ENCODE measurements at places on chromosomes 11 and 22.

- no peak for DNase-seq
Measured at GRCh38 chr11:23288003-23288783, 427.9 kb upstream of the CCDC179 start.

DNA sequence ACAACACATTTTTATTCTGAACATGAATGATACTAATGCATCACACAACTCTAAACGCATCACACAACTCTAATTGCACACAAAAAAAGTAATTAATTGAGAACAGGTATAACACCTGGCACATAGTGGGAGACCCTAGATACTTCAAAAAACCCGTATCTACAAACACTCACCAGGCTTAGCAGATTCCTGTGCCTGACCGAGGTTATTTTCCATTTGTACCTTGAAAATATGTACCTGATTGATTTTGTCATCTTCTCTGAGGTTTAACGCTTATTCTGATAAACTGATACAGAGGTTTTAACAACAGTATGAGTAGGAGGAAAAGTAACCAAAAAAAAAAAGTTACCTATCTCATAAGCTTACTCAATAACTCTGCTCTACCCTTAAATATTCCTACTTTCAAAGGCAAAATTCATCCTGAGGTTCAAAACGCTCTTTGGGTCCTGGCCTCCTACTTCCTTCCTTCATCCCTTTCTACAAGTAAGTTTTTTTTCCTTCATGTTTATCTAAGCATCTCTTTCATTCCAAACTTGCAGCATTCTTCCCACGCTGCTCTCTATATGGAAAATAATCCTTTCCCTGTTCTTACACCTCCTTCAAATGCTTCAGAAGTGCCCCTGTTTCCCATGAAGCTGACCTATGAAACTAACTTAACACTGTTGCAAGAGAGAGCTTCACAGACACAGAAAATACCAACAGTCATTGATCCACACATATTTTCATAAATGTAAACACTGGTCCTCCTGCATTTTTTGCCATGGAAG is 73.3 kb downstream of the ETS1 start:
- DNase-seq: no peak

- peak; percentile 19 for DNase-seq
Measured at GRCh38 chr11:21511835-21512440, 680.9 kb upstream of the ANO5 start.

DNA sequence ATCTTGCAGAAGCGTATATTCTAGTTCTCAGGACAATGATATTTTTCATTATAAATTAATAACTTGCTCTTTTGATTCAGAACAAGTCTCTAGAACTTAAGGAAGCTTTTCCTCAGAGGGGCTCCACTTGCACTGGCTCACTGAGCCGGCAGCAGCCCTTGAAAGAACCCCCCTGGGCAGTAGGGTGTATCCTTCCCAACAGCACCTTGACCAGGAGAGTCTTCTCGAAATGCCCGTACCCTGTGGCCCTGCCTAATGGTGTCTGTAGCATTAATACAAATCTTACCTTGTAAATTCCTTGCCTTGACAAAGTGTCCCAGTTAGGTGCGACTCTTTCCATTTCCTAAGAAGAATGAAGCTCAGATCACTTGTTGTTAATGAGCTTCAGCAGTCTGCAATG is 13.5 kb downstream of the PSMD13 start:
- DNase-seq: no peak

GRCh38 chr11:79708319-79708932 is 267.6 kb upstream of the TENM4 start:
- DNase-seq: no peak

GRCh38 chr11:82972103-82972502 is 70.6 kb downstream of the DDIAS start:
- DNase-seq: no peak

Data from CD4-positive, alpha-beta T cell treated with Interleukin-1 beta for 1 hour (primary cell).